ENCODE measurements at places on chromosomes 1 and 21.

GRCh38 chr1:115322631-115323030, 15.4 kb downstream of the NGF start:
- no peak for DNase-seq

- DNase-seq: no peak
Measured at GRCh38 chr1:63413394-63413793, 46.0 kb downstream of the ALG6 start.

DNA sequence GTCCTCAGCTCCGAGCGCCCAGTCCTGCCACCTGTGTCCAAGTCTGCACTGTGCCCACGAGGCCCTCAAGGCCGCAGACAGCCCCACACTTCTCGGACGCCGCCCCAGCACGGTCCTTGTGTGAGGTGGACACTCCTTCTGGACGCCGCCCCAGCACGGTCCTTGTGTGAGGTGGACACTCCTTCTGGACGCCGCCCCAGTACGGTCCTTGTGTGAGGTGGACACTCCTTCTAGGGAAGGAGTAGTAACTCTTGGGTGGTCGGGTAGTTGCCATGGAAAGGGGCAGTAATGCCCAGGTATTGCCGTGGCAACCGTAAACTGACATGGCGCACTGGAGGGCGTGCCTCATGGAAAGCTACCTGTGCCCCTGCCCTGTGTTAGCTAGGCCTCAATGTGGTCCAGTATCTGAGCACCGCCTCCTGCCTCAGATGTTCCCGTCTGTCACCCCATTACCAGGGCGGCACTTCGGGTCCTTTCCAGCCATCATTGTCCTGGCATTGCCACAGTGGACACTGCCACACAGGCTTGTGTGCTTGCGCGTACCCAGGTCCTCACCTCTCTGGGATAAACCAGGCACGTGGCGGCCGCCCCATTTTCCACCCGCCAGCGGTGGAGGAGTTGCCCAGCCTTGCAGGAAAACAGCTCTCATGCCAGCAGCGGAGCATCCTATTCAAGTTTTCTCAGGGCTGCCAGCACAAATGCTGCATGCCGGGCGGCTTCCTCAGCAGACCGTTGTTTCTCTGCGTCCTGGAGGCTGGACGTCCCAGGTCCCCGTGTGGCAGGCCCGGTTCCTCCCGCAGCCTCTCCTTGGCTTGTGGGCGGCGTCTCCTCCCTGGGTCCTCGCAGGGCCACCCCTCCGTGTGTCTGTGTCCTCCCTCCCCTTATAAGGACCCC, 40.8 kb upstream of the POFUT2 start:
- no peak for DNase-seq

DNA sequence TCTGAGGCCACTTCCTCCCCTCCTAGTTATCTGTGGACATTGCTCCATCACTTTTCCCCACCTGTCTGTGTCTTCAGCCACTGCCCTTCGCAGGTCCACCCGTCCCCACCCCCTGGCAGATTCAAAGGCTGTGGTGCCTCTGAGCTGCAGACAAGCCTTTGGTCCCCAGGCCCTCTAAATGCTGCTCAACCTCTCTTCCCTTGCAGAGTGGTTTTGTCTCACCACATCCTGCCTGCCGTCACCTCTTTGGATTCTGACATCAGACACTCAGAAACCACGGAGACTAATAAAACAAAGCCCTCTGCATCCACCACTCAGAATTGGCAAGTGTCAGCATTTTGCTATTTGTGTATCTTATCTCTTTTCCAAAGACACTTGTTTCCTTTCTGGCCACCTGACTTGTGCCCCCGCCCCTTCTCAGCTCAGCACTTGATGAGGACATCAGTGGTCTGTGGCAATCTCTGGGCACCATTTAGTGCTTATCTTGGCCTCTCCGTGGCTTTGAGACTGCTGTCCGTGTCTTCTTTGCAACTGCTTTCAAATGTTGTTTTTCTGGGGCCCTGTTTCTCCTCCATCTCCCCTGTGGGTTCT, 7.7 kb downstream of the CNIH3 start:
- peak; percentile 83 for DNase-seq

DNA sequence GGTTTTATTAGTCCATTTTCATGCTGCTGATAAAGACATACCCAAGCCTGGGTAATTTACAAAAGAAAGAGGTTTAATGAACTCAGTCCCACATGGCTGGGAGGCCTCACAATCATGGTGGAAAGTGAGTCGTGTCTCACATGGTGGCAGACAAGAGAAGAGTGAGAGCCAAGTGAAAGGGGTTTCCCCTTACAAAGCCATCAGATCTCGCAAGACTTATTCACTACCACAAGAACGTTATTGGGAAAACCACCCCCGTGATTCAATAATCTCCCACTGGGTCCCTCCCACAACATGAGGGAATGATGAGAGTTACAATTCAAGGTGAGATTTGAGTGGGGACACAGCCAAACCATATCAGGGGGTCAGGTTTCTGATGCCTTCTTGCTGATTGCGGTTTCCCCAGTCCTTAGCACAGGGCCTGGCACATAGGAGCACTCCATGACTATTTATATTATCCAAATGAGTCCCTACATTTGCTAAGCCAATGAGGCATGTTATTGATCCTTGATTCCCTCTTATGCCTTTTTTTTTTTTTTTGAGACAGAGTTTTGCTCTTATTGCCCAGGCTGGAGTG, 35.3 kb upstream of the PAXBP1 start:
- DNase-seq: no peak

GRCh38 chr1:235679644-235680043, 30.1 kb upstream of the GNG4 start:
- no peak for DNase-seq

GRCh38 chr1:78712467-78713051, 62.9 kb downstream of the IFI44 start:
- DNase-seq: no peak

- no peak for DNase-seq
Measured at GRCh38 chr1:56561227-56562019, 17.9 kb downstream of the PLPP3 start.

- DNase-seq: peak; percentile 64
Measured at GRCh38 chr1:92990828-92991227, 29.6 kb upstream of the DIPK1A start.

- DNase-seq: no peak
Measured at GRCh38 chr1:199081739-199082138, 442.9 kb downstream of the PTPRC start.

- DNase-seq: no peak
Measured at GRCh38 chr1:51708911-51709760, 92.2 kb downstream of the OSBPL9 start.

DNA sequence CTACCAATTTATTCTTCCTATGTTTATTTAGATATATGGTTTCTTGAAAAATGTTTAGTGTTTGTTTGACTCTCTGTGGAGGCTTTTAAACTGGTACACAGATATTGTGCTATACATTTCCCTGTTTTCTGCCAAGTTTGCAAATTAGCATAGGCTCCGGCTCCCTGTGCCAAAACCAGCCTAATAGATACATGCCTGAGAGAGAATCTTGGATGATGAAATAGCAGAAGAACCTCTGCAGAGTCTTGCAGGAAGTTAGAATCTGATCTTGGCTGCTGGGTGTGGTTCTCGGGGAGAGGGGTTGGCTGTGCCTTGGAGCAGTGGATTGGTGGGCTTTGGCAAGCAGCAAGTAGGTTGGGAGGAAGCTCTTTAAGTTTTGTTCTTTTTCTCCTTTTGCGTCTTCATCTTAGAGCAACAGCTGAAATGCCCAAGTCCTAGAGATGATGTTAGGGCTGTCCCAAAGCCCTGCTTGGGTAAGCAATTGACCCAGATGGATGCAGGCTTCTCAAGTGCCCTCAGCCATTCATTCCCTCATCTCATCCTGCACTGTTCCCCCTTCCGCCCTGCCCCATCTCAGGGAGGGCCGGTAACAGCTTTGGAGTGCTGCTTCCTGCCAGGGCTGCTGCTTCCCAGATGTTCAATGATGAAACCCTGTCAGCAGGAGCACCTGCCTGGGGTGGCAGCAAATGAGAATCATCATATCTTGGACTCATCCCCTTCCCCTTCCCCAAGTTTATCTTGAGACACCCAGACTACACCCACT, 9.3 kb downstream of the PLA2G2A start:
- no peak for DNase-seq

DNA sequence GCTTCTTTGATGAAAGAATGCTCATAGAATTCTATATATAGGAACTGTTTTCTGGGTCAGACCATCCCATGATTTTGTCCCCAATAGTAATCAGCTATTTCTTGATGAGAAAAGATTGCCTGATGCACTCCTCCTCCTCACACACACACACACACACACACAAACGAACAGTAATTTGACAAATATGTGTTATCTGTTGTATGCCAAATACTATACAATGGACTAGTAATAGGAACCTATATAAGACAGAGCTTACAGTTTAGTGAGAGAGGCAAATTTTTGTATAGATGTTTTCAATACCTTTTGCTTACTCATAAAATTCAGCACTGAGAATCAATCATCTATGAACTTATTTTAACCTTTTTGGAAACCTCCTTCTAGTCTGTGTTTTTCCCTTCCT, 76.8 kb downstream of the PLA2G4A start:
- DNase-seq: no peak

- DNase-seq: no peak
Measured at GRCh38 chr1:59485949-59486348, 189.1 kb downstream of the FGGY start.

GRCh38 chr21:45364468-45365185, 40.3 kb upstream of the COL18A1 start:
- no peak for DNase-seq

- DNase-seq: no peak
Measured at GRCh38 chr1:27931759-27932158, 3.0 kb upstream of the SMPDL3B start.

DNA sequence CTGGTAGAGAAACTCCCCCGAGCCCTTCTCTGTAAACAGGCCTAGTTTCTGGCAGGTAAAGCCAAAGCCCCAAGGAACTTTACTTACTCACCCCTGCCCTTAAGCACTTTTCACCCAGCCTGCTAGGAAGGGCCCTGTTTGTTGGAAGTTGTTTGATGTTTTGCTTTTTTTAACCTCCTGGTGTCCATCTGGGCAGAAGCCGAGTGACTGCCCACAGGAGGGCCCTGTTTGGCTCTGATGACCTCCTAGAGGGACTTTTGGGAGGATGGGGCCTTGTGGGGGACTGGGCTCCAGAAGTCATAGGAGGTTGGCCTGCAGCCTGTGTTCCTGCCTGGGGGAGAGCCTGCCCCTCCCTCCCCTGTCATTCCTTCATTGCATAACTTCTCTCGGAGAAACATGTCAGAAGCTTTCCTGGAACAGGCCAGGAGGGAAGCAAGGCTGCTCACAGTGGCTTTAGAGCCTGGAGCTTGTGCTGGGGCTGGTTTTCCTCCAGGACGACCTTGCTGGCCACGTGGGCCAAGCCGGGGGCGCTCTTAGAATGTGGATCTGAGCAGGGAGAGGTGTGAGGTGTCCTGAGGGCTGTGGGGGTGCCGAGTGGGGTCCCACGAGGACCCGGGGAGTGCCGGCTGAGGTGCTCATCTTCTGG, 33.9 kb downstream of the COQ8A start:
- DNase-seq: no peak

DNA sequence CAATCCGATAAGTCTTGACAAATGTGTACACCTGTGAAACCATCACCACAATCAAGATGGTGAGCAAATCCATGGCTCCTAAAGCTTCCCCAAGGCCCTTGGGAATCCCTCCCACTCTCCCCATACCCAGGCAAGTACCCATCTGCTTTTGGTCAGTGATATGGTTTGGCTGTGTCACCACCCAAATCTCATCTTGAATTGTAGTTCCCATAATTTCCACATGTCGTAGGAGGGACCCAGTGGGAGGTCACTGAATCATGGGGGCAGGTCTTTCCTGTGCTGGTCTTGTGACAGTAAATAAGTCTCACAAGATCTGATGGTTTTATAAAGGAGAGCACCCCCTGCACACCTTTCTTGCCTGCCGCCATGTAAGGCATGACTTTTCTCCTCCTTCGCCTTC, 14.6 kb upstream of the GUCA2B start:
- no peak for DNase-seq

GRCh38 chr1:41713557-41714327, 205.0 kb downstream of the HIVEP3 start:
- no peak for DNase-seq

- no peak for DNase-seq
Measured at GRCh38 chr21:25273959-25274358, 333.3 kb downstream of the MRPL39 start.

DNA sequence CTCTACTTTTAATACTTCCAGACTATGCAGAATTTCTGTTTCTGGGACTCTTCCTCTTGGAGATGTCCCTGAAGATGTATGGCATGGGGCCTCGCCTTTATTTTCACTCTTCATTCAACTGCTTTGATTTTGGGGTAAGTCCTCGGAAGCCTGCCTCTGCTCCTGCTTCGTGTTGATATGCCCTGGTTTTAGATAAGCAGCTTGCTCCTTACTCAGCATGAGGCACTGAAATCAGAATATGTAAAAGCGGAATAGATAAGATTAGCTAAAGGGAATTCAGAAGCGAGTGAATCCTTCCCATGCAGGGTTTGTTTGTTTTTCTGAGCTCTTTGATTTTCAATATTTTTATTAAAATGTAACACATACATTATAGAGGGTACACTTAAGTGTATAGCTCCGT, 234.7 kb downstream of the CACNA1E start:
- no peak for DNase-seq

GRCh38 chr1:119587341-119587740, 60.7 kb downstream of the ZNF697 start:
- DNase-seq: no peak

GRCh38 chr1:201468844-201469644, at the start of gene PHLDA3:
Gene PHLDA3 (minus strand): TSS chr1:201469188. CDS start chr1:201468786, 402 bp downstream.
- DNase-seq: peak; percentile 19

DNA sequence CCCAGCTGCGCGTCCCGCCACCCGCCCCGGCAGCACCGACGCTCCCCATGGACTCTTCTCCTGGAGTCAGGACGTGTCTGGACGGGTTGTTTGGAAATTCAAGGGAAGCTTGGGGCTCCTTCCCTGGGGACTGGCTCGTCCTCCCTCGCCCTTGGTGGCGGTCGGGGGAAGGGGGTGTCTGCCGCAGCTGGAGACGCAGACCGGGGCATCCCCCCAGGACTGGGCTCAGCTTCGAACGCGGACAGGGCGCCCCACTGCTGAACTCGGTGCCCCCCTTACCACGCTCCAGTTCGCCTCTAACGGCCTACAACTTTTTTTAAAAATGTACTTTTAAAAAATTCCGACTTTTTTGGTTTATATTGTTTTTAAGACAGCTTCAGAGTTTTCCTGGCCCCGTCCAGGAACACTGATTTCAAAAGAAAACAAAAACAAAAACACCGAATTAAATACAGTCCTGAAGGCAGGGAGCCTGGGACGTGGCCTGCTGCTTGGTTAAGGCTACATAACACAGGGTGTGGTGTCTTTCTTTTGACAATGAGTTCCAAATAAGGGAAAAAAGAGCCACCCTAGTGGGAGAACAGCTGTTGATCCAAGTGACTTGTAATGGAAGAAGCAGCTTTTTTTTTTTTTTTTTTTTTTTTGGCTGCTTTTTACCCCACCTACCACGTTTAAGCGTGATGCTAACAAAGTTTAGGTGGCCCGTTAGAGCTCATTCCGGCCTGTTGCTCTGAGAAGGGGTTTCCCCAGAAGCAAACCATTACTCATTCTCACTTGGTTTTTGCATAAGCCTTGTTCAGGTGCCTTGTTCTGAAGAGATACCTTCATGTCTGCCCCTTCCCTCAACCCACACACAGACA, 862 bp upstream of the DIPK1A start:
- DNase-seq: peak; percentile 94

GRCh38 chr1:150764617-150765101, 919 bp downstream of the CTSS start:
- DNase-seq: peak; percentile 24
